ENCODE measurements at places on chromosomes 6 and 20.

- DNase-seq, result no peak
These were observed 537.9 kb upstream of the GJE1 start for GRCh38 chr6:141594874-141595273.

GRCh38 chr6:116429111-116429510, 32.1 kb upstream of the CALHM6 start:
- DNase-seq, result no peak

DNA sequence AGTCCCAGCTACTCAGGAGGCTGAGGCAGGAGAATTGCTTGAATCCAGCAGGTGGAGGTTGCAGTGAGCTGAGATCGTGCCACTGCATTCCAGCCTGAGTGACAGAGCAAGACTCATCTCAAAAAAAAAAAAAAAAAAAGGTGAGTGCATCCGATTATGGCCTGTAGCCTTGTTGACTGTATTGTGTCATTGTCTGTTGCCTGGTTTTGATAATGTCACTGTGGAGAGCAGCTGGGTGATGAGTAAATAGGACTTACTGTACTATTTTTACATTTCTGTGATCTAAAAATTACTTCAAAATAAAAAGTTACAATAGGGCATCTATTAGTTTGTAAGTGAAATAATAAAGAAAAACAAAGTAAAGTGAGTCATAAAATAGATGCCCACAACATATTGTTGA, 134.1 kb upstream of the SALL4 start:
- DNase-seq, result no peak

GRCh38 chr20:7980332-7981046, 39.1 kb downstream of the TMX4 start:
- DNase-seq, result no peak

- DNase-seq, result no peak
These were observed 47.7 kb downstream of the CTNNBL1 start for GRCh38 chr20:37741570-37741969.

GRCh38 chr20:44348168-44348659, 7.3 kb upstream of the HNF4A start:
- DNase-seq, result no peak

DNA sequence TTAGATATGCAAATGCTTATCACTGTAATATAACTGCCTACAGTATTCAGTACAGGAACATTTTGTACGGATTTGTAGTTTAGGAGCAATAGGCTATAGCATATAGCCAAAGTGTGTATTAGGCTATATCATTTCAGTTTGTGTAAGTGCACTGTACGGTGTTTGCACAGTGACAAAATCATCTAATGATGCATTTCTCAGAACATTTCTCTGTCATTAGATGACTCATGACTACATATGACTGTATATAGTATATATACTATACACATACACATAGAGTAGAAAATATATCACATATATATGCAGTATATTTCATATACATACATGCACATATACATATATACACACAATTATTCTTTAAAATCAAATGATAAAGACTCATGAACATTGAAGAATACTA, 158.4 kb downstream of the PTCHD4 start:
- DNase-seq, result no peak

- DNase-seq, result no peak
These were observed 563.8 kb downstream of the LMBRD1 start for GRCh38 chr6:69232911-69233448.

DNA sequence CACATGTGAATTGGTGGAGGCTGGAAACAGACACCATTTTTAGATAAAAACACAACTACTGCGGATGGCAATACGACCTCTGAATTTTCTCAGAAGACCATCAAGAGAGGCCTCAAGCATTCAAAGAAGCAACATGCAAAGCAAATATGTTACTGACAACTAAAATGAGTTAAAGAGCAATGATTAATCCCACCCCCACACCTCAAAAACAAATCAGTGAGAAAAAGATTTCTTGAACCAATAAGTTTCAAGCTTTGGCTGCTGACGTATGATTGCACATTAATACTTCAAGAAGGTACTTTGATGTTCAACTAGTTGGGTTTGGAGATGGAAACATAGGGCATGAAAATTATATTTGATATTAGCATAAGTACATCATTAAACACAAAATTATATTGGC, 982 bp downstream of the MMUT start:
- DNase-seq, result no peak

DNA sequence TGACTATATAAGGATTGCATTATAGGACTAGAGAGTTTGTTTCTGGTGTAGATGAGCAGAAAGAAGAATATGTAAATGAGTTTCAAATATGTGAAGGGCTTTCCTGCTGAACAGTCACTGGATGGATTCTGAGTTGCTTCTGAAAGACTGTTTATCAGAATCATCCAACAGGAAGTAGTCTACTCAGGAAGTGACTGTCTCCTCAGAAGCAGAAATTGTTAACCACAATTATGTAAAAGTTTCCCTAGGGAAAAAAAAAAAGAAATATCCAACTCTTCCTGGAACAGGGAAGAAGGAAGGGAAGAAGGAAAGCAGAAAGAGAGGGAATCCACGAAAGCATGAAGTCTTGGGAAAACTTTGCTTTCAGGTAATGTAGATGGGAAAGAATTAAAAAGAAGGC, 138.9 kb downstream of the TENT5A start:
- no peak for DNase-seq

- no peak for DNase-seq
These were observed 45.9 kb upstream of the POU5F1 start for GRCh38 chr6:31216208-31216898.

DNA sequence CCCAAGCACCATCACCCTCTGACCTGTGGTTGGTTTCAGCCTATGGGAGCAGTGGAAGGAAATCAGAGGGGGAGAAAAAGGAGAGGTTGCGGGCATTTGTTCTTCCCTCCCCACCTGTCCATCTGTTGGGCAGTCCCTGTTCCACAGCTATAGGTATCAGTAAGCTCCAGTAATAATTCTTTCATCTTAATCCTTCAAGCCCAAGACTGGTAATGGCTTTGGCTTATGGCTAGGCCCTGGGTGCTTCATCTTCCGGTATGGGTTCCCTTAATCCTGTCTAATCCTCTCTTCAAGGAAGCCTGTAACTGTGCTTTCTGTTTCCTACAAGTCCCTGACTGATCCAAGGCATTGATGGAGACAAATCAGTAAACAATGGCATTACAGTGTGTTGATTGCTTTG, 42.2 kb upstream of the STK35 start:
- no peak for DNase-seq

DNA sequence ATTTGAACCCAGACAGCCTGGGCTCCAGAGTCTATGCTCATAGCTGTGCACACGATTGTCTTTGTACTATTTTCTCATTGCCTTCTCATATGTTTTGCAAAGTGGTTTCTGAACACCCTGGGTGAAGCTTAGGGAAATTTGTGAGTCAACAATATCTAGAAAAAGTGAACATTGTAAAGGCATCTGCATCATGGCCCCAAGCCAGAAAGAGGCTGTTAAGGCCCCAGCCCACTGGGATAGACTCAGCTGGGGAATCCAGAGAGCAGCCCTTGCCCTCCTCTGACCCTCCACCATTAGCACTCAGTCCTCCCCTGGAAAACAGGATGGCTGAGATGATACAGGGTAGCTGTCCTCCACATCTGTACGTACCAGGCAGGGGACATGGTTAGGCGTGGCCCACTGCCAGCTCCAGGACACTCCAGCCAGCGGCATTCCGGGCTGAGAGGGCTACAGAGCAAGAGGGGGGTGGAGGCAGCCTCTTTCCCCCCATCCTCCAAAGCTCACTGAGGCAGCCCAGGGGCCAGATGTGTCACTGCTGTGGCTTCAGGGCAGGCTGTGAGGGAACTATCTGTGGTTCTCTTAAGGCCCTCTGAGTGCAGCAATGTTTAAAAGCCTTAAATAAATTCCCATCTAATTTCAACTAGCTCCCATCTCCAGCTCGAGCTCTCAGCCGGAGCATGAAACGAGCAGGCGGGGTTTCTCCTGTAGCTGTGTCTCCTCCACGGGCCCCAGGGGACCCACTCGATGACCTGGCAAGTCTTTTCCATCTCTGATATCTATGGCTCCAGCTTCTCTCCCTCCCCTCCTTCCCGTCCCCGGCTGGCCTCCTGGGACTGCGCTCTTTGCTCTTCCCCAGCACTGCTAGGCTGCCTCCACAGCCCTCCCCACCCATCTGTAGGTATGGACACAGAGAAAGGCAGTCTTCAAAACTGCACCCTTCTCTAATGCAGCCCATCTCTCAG, 209.4 kb upstream of the LRFN2 start:
- no peak for DNase-seq

DNA sequence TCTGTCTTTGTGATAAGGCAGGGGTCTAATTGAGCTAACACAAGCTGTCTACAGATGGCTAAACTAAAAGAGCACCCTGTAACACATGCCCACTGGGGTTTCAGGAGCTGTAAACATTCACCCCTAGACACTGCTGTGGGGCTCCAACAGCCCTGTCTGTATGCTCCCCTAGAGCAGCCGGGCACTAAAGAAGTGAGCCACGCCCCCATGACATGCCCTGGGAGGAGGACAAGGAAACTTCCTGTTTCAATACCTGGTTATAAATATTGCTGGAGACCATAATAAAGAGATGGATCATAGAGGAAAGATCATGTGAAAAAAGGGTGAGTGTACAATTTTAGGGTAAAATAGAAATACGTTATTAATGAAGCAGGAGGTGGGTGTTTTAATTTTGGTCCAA, 667.7 kb upstream of the AGPAT4 start:
- no peak for DNase-seq

DNA sequence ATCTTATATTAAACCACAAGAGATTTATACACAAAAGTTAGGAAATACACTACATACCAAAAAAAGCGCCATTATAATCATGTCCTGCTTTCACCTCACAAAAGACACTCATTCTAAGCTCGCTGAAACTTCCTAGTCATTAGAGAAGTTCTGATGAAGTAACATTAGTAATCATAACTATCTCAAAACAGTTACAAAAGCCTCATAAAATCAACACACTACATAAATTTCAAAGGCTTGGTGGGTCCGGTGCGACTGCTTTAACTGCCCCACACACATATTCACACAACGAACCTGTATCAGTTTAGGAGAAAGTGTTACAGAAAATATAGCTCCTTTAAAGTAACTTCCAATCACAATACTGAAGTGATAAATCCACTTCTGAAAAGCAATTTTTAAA, 1.9 kb downstream of the PHIP start:
- no peak for DNase-seq

- no peak for DNase-seq
These were observed 32.3 kb downstream of the SNX5 start for GRCh38 chr20:17936286-17936760.

- DNase-seq, result no peak
These were observed 41.7 kb upstream of the AIG1 start for GRCh38 chr6:143018955-143019354.

- no peak for DNase-seq
These were observed 3.1 kb downstream of the PBOV1 start for GRCh38 chr6:138215093-138215782.

DNA sequence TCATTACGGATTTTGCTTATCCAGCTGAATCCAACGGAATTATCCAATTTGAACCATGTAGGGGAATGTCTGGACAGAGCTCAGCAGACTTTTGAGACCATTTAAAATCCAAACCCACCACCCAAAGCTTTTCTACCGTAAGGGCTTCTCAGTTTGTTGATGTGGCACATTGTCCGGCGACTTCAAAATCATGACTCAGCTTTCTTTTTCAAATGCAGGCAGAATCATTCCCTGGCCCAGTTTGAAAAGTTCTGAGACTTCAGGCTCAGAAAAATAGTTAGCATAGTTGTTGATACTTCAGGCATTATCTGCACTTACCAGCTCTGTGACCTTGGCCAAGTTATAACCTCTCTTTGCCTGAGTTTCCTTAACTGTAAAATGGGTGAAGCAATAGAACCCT, 182.2 kb downstream of the PTPRT start:
- DNase-seq, result no peak

- DNase-seq, result no peak
These were observed 593 bp downstream of the MMP24 start for GRCh38 chr20:35226884-35227681.

DNA sequence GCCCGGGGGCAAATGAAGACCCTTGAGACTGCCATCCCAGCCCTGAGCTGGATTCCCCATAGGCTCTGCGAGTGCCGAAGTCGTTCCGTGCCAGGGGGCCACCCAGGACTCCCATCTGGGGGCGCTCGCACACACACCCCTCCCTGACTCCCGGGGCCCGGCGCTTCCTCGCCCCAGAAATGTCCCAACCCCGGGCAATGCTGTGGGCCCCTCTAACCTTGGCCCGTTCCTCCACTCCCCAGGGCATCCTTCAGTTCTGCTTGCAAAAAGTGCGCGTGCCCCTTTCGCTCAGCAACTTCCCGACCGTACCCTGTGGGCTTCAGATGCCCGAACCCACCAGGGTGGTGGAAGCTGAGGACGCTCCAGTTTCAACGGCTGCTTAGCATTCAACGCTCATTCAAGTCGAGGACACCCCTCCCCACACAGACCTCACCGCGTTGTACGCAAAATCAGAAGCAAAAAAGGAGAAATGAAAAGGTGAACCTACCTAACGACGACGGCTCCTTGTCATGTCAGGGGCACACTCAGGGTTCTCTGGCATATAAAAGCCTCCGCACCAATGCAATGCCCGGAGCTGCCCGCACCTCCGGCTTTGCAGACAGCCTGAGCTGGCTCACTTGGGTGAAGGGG, 25.3 kb downstream of the RIPOR2 start:
- DNase-seq, result no peak

DNA sequence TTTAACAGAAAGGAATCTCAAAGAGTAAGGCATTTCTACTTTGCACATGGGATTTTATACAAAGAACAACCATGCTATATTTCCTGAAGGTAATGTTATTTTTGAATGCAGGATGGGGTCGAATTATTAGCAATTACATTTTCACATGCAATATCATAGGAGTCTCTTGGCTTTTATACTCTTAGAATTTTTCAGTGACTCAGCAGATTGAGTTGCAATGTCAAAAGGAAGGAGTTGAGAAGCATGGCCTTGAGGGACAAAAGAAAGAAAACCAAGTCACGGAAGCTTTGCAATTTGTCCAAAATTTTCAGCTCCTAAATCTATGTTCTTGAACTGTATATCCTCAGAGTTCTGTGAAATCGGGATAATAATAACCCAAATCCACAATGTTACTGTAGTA, 181.1 kb downstream of the GRM1 start:
- DNase-seq, result no peak

DNA sequence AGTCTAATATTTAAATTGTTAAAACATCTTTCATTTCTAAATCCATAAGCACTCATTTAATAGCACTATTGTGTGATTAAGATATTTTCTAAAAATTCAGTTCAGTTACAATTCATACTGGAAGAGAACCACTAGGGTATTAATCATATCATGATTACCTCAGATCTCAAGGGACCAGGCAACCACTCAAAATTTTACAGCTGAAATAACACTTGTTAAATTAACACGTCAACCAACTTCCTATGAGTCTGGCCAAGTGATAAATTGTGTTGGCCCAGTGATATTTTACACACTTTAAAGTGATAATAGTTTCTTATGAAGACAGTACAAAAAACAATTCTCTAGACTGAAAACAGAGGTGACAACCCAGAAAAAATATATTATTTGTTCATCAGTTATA, 869.0 kb upstream of the ADGRB3 start:
- no peak for DNase-seq

DNA sequence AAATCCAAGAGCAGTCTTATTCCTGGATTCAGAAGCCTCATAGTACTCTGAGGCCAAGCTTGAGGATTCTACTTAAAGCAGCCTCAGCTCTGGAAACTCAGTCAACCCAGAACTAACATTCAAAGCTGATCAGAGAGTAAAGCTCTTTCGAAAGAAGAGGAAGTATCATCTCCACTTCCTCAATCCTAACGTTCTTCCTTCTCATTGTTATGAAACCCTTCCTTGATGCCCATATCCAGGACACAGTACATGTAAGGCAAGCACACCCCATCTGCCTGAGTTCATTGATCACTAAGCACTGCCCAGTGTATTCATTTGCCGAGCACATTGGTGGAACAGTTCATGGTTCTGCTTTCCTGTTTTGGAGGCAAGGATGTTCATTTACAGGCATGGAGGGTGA, at the start of gene IPCEF1:
IPCEF1 (minus strand) TSS at position 114 of the 400 bp plus-strand sequence. CDS start 90,856 bp downstream, outside the sequence.
- no peak for DNase-seq
